Mucosa of descending colon (tissue), 3 donors: ENCODE measurements at places on chromosomes 3 and 15.

- no peak for DNase-seq
These were observed 7.0 kb downstream of the DNAJB11 start for GRCh38 chr3:186577521-186577920.

GRCh38 chr3:108780235-108780634 lies 23.0 kb upstream of the RETNLB start:
- peak; percentile 48 for DNase-seq

DNA sequence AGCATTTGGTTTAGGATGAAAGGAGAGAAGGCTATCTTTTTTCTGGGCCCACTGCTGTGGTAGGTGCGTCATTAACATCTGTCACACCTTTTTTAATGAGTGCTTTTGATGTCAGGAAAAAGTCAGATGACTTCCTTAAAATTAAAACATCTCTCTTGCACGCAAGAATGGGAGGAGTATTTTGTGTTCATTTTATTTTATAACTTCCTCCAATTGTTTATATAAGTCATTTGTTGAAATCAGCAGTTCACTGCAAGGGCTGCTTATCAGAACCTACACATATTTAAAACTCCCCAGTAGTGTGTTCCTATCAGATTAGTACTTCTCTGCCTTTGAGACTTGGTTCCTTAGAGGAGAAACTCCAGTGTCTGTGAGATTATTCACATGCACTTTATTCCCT lies 143.8 kb downstream of the NEO1 start:
- DNase-seq: no peak

DNA sequence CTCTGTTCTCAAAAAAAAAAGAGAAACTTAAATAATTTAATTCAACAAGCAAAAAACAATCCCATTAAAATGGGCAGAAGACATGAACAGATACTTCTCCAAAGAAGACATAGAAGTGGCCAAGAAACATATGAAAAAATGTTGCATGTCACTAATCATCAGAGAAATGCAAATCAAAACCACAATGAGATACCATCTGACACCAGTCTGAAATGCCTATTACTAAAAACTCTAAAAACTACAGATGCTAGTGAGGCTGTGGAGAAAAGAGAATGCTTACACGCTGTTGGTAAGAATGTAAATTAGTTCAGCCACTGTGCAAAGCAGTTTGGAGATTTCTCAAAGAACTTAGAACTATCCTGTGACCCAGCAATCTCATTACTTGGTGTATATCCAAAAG lies 382.9 kb downstream of the OTOL1 start:
- DNase-seq: no peak

GRCh38 chr3:17974206-17974841 lies 231.9 kb upstream of the TBC1D5 start:
- peak; percentile 9 for DNase-seq

GRCh38 chr15:41022487-41023090 lies 69.3 kb downstream of the CHAC1 start:
- peak; percentile 55 for DNase-seq

GRCh38 chr15:101070502-101071273 lies 151.5 kb downstream of the LRRK1 start:
- peak; percentile 39 for DNase-seq
